ENCODE measurements at places on chromosomes 13 and 19.

DNA sequence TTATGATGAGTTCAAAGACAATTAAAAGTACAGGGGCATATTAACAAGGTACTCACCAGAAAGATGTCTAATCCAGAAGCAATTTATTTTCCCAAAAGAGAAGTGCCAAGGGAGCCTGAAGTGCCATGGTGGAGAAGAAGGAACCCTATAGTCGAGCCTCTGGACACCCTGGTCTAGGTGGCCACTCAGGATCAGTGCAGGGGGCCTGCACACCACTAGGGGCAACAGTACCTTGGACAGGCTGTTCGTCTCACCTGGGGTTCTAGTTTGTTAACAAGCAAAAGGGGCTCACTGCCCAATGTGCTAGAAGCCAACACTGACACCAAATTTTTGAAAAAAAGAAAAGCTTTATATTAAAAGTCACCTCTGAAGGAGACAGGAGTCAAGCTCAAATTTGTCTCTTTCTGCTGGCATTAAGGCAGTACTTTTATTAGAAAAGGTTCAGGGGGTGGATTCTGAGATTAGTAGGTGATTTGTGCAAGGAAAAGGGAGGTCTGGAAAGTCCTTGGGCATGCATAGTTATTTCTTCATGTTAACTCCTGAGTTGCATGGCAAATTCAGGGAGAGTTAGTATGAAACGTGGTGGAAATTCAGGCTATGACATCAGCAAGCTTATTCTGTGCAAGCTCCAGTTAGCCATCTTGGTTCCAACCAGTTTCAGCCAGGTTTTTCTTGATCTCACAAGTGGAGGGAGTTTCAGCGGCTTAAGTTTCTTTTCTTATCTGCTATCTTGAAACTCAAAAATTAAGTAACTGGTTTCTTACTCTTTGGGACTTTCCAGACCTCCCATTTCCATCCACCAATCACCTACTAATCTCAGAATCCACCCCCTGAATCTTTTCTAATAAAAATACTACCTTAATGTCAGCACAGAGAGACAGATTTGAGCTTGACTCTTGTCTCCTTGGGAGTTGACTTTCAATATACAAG is 884 bp upstream of the CBY2 start:
- DNase-seq = no peak

GRCh38 chr13:48402325-48402932 is 10.5 kb downstream of the LPAR6 start:
- DNase-seq = no peak

DNA sequence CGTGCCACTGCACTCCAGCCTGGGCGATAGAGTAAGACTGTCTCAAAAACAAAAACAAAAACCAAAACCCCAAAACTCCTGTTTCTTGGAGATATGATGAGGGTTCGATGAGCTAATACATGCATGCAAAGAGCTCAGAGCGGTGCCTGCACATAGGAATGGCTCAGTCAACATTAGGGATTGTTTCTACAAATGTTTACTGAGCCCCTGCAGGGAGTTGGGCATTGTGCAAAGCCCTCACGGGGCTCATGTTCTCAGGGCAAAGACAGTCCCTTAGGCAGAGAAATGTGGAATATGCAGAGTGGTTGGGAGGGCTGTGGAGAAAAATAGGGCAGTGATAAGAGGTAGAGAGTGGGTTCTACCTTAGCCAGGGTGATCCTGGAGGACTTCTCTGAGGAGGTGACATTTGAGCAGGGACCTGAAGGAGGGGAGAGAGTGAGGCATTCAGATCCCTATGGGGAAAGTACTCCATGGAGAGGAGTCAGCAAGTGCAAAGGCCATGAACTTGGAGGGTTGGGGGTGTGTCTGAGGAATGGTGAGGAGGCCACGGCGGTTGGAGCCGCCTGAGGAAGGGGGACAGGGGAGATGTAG is 1.5 kb upstream of the EHD2 start:
- no peak for DNase-seq

- no peak for DNase-seq
Observed at GRCh38 chr19:11138601-11139300, 16.8 kb downstream of the SPC24 start.

DNA sequence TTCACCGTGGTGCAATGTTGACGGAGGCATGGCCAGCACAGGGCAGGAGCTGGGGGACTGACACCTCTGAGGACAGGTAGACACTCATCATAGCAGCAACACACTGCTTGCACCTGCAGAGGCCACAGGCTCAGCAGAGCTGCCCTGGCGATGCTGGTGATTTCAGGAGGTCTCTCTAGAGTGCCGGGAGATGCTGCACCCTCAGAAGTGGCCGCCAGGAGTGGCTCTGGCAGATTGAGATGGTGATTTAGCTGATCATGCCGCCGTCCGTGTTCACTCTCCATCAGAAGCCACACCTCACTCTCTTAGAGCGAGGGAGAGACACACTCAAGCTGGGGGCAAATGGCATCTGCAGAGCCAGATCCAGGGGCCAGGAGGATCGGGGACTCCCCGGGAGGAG is 244.6 kb upstream of the SGCG start:
- no peak for DNase-seq

DNA sequence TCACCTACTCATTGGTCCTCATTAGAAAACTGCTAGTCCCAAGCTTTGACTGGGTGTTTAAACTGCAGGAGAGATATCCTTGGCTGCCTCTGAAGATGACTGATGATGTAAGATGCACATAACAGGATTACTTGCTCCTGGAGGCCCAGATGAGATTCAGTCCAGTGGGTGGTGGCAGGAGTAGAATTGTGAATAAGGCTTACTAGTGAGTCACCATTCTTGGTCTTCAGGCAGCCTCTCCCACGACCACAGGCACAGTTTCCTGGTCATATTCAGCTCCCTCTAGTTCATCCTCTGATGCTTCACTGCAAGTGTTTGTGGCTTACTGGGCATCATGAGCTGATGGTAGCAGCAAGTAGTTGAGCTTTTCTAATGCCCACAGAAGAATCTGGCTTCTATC is 12.1 kb downstream of the SERTM1 start:
- no peak for DNase-seq

GRCh38 chr13:76720821-76721220 is 165.4 kb downstream of the KCTD12 start:
- DNase-seq = no peak

GRCh38 chr13:99800011-99800410 is 171.6 kb downstream of the ZIC5 start:
- no peak for DNase-seq

DNA sequence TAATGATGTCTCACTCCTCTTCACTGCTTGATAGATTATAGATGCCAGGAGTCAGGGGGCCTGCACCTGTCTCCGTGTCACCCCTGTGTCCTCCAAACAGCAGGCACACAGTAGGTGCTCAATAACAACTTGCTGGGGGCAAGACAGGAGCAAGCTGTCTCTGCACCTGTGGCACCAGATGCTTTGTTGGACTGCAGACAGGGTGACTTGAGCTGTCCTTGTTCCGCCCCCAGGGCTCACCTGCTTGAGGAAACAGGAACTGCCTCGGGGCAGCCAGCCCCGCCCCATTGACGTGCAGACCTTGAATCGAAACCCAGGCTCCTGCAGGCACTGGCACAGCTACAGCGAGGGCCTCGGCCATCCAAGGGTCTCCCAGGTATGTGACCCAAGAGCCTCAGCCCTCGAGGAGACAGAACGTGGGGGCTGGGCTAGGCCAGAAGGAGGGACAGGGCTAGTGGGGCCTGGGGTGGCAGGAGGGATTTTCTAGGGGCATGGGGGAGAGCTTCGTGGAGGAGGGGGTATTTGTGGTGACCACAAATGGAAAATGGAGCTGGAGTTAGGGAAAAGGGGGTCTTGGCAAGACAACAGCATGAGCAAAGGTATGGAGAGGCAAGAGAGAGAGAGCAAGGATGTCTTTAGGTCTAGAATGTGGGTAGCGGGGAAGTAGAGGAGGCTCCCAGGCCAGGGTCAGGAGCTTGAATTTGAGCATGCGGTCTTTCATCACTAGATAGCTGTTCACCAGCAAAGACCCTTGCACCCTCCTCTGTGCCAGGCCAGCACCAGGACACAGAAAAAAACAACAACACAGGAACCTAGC is at the start of gene HSH2D:
TSS of gene HSH2D (plus strand) at position 287 of the 817 bp plus-strand sequence. CDS start 5,066 bp downstream, outside the sequence.
- no peak for DNase-seq

- DNase-seq = no peak
Observed at GRCh38 chr13:78786459-78786858, 127.5 kb upstream of the OBI1 start.

- DNase-seq = no peak
Observed at GRCh38 chr13:85724546-85725432, 74.4 kb downstream of the SLITRK6 start.

DNA sequence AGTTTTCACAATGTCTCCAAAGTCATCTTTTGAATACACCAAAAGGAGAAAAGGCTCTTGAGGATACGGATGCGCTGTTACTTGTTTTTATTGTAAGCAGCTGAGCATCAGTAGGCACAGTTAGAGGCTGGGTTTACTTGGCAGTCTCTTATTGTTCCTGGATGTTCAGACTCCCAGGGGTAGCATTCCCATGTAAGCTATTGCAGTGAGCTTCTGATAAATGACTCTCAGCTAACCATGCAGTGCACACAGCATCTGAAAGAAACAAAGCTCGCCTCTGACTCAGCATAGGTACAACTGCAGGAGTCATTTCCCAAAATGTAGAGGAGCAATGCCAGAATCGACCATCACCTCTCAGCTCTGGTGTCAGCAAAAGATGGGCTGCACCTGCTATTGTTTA is 84.8 kb downstream of the DCT start:
- no peak for DNase-seq
